ENCODE measurements at places on chromosomes 1 and 21.
A peak's percentile ranks its signal among the peaks of the same experiment; 100 is the strongest.

DNA sequence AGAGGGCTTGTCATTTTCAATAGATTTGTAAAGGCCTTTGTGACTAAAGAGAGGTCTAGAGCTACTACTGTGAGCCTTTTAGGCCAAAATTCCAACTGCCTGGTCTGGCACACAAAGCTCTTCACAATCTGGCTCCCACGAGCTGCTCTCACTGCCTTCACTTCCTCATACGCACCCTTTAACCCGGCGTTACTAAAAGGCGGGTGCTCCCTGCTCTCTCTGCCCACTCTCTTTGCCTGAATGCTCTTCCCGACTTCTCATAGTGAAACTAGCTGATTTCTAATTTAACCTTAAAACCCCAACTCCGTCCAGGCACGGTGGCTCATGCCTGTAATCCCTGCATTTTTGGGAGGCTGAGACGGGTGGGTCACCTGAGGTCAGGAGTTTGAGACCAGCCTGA, 14.2 kb downstream of the BSDC1 start:
- DNase-seq: no peak

DNA sequence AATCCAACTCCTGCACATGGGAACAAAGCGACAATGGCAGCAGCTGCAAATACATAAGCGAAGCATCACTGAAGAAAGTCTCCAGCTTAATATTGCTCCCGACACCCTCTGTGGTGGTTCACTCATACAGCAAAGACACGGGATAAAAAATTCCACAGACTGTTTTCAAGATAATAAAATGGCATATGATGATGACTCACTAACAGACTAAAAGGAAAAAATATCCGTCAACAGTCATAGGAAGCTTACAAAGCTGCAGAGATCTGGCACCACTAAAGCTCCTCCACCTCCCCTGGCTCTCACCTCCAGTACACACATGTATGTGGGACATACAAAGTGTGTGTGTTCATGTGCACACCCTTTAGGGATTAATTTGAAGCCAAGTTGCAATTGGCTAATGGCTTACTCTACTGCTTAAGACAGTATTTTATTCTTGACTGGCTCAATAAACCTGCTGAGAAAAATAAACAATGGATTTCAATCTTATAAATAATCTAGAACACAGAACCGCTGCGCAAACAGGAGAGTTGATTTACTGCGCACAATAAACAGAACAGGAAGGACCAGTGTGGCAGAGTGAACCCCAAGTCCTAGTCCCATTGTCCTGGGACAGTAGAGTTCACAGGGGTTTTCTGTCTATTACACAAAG, 94.4 kb downstream of the SLC45A1 start:
- DNase-seq: peak; percentile 85

DNA sequence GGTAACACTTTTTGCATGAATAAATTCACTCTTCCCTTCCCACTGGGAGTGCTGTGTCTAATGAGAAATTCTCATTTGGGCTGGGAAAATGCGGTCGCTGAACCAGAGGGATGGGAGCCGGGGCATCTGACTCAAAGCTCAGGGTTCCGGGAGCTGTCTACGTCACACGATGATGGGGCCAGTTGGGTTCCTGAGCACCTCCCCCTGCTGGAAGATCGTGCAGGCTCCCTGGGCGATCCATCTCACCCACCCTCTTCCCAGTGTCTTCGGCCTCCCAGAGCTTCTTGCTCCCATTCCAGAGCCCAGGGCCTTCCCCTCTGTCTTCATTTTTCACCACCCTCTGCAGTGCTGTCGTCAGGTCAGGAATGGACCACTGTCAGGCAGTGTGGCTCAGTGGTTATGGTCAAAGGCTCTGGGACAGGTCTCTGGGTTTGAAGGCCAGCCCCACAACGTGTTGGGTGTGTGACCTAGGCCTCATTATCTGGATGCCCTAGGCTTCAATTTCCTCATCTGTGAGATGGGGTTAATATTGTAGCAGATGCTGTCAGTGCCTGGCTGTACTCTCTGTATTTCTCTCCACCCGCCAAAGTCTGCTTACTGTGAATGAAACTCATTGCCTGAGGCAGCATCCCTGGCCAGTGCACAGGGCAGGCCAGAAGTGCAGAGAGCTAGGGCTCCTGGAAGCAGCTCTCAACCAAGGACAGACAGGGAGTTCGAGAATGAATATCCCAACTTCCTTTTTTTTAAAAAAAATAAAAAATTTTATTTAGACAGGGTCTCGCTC, 31.8 kb downstream of the IGSF21 start:
- DNase-seq: no peak

DNA sequence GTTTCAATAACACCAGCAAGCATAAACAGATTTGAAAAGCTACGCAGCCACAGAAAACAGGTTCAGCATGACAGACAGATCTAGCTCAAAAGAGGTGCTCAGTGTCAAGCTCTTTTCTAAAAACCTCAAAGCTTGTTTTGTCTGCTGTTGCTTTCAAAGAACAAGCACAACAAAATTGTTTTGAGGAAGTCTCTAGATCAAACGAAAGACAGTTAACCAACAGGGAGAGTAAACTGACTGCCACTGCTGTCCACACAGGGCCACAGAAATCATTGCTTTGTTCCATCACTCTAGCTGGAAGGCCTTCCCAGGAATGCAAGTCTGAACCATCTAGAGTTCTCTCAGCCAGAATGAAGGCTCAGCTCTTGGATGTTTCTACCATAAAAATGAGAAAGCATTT, 12.8 kb downstream of the APP start:
- no peak for DNase-seq

- DNase-seq: no peak
These were observed 1.5 kb downstream of the SIM2 start for GRCh38 chr21:36700295-36700970.

DNA sequence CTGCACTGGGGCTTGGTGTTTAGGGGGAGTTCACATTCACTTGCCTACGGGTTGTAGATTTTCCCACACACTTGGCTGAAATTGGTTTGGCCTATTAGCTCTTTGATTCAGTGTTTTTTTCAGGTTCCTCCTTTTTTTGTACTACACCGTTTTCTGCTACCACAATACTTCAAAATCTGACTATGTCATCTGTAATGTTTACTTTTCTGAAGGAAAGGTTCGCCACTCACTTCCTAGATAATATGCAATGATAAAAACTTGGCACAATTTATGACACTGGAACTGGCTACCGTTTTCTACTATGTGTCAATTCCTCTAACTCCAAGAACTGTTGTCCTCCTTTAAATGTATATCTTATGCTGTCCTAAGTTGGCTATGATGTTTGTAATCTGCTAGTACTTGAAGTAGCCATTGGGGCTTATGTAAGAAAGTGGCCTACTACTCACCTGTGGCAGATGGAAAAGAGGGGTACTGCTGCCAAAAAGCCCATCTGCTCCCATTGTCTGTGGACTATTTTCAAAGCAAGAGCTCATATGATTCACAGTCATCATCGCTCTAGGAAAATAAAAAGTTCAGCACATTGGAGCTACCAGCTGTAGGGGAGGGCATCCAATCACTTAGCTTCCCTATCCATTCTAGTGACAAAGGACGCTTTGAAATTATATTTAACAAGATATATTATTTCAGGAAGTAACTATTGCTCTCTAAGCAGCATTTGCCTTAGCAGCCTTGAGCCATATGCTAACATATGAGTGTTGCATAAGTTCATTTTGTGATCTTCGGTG, 42.4 kb upstream of the BACH1 start:
- DNase-seq: no peak

- peak; percentile 82 for DNase-seq
These were observed 689.6 kb downstream of the USP25 start for GRCh38 chr21:16419188-16419921.

DNA sequence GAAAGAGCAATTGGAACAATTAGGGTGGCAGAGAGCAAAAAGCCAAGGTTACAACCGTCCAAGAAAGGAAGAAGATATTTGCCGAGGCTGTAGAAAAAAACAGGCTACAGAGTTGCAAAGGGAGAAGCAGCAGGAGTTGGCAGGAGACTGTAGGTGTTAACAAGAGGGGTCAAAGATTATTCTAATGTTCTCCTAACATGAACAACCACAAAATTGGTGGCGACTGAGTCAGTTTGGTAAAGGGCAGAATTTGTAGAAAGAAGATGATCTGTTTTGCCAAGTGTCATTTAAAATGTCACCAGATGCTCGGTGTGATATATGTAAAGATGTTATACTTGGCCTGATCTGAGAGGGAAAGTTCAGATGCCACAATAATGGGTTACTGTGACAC, 401 bp upstream of the PRUNE1 start:
- DNase-seq: no peak

GRCh38 chr1:38283696-38284470, 237.3 kb upstream of the POU3F1 start:
- DNase-seq: no peak

DNA sequence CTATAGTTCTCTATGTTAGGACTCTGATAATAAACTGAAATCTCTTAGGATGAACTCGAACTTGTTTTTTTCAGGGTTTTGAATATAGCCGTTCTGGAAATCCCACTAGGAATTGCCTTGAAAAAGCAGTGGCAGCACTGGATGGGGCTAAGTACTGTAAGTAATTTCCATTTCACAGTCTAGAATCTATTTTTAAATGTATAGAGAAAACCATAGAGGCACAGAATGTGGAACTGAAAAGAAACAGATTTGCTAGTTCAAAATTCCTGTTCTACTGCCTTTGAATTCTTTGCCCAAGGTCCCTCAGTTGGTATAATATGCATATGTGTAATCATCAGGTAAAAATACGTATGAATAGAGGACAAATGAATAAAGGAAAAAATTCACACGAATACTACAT, 4.8 kb downstream of the CTH start:
- DNase-seq: no peak

GRCh38 chr1:54096227-54096876, 42.9 kb downstream of the TCEANC2 start:
- DNase-seq: no peak

- no peak for DNase-seq
These were observed 31.2 kb downstream of the KCNA10 start for GRCh38 chr1:110487726-110488125.

- peak; percentile 51 for DNase-seq
These were observed 403.3 kb downstream of the KCTD3 start for GRCh38 chr1:215970406-215970805.

DNA sequence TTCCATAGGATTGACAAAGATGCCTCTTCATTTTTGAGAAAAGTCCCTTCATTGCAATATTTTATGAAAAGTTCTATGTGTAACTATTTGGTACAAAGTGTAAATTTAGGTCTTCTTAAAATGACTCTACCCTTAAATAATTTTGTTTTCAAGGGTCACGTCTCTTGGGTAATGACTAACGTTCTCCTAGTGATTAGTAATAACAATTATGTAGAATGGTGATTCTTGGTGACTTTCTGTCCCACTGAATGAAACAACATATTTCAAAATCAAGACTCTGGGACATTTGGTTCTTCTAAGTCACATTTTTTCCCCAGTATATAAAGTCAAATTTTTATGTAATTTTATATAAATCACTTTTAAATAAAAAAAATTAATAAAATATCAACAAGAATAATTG, 277.5 kb upstream of the ADAMTS5 start:
- DNase-seq: no peak

Data from fibroblast of skin of abdomen (primary cell).